ENCODE measurements at places on chromosomes 7 and 10. TPM values are rescaled to one million over a fixed set of nuclear protein-coding genes. Genes with fewer than 3 reads are reported as not detected.

Gene NAMPT
- 717 TPM for total RNA-seq

Gene RSPH10B
- total RNA-seq: not detected

DNA sequence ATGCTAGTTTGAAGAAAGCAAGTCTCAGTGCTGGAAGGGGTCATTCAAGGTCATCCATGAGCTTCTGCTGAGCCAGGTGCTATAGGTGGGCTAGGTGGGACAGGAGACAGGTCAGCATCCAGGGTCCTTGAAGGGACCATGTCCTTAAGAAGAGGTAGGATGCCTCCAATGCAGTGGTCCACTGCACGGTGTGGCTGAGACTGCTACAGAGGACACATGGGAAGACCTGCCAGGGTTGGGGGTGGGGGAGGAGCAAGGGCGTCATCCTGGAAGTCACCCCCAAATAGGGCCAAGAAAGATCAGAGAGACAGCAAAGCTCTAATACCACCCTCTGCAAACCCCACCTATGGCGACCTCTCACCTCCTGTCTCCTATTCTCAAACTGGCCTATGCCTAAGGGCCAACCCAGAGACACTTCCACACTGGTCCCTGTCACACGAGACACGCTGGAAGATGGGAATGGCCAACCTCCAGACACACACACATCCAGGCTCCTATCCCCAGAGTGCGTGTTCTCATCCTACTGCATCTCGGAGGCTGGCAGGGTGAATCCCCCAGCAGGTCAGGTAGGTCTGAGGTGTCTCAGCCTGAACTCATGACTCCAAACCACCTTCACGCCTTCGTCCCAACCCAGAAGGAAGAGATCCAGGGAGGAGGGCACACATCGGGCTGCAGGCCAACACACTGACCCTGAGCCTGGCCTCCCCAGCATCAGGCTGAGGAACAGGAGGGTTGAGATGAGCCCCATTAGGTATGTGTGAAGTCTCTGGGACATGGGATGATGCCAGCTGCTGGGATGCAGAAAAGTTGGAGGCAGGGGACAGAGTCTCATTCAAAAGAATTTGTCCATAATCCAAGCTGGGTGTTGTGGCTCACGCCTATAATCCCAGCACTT is 5.6 kb upstream of the PPP1R35 start:
- peak; percentile 62 for DNase-seq
- no peaks in the 10 kb centered on the region for H3K36me3 ChIP-seq
- no peak overlapping the region for H3K27ac ChIP-seq
- H3K4me3 ChIP-seq: no peak overlapping the region

DNA sequence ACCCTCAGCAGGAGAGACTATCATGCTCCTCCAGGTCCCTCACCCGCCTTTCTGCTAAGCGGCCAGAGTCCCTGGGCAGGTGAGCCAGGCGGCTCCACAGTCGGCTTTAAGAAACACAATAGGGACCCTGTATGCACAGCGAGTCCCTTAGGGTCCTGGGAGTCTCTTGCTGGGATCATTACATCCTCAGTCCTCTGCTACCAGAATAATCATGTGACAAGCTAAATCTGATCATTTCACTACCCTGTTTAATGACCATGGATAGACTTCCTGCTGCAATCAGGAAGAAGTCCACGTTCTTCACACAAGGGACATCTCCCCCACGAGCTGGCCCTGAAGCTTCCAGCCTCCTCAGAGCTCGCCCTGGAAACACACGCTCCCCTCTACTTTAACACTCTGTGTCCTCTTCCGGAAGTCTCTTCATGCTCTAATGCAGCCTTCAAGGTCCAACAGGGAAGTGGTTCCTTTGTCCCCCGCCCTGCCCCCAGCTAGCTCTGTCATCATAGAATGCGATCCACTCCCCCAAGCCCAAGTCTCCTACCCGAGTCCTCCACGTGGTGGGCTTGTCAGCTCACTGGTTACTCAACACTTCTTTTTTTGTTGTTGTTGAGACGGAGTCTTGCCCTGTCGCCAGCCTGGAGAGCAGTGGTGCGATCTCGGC is 101.5 kb downstream of the RNF216 start:
- no peak overlapping the region for H3K4me3 ChIP-seq
- H3K4me1 ChIP-seq: no peaks in the 10 kb centered on the region
- no peaks in the 10 kb centered on the region for H3K36me3 ChIP-seq
- no peaks in the 10 kb centered on the region for H3K27me3 ChIP-seq
- peak; percentile 83 for DNase-seq
- H3K27ac ChIP-seq: peak overlapping the region; percentile 77

- DNase-seq: no peak
- H3K27ac ChIP-seq: no peak overlapping the region
- H3K4me1 ChIP-seq: no peaks in the 10 kb centered on the region
- H3K36me3 ChIP-seq: no peaks in the 10 kb centered on the region
- H3K4me3 ChIP-seq: no peak overlapping the region
- H3K27me3 ChIP-seq: no peaks in the 10 kb centered on the region
Measured at GRCh38 chr10:81068460-81068859, 530.8 kb downstream of the SH2D4B start.

- H3K27ac ChIP-seq: peak overlapping the region; percentile 98
- H3K36me3 ChIP-seq: peaks cover 100% of the 10 kb centered on the region
- no peak overlapping the region for H3K4me3 ChIP-seq
- no peaks in the 10 kb centered on the region for H3K27me3 ChIP-seq
Measured at GRCh38 chr7:128842674-128843641, 12.8 kb downstream of the FLNC start.

- no peaks in the 10 kb centered on the region for H3K4me1 ChIP-seq
- H3K27me3 ChIP-seq: no peaks in the 10 kb centered on the region
- no peak overlapping the region for H3K4me3 ChIP-seq
- no peak for DNase-seq
Measured at GRCh38 chr7:151822541-151823181, 54.3 kb downstream of the PRKAG2 start.

DNA sequence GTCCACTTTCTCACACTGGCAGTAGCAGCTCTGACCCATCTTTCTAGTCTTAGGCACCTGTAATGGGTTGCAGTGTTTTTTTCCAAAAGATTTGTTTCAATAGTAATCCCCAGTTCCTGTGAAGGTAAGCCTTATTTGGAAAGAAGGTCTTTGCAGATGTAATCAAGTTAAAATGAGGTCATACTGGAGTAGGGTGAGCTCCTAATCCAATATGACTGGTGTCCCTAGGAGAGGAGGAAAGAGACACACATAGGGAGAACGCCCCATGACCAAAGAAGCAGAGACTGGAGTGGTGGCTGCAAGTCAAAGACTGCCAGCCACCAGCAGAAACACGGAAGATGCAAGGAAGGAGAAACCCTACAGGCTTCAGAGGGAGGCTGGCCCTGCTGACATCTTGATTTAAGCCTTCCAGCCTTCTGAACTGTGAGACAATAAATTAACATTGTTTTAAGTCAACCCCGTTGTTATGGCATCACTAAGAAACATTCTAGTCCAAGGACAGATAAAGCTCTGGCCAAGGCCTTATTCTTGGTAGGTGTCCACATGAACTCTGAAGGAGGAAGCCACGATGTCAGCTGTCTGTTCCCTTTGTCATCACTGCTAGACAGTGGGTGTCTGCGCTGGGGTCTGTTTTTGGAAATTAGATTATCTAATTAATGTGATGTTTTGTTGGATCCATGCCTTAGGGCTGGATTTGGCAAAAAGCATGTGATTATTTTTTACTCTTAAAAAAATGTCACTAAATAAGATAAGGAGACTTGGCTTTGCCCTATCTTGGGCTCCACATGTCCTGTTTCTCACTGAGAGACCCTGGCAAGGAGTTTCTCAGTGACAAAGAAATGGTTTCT is 214.9 kb downstream of the KCNMA1 start:
- H3K36me3 ChIP-seq: no peaks in the 10 kb centered on the region
- no peaks in the 10 kb centered on the region for H3K27me3 ChIP-seq
- H3K4me3 ChIP-seq: no peak overlapping the region
- H3K4me1 ChIP-seq: peaks cover 98% of the 10 kb centered on the region

DNA sequence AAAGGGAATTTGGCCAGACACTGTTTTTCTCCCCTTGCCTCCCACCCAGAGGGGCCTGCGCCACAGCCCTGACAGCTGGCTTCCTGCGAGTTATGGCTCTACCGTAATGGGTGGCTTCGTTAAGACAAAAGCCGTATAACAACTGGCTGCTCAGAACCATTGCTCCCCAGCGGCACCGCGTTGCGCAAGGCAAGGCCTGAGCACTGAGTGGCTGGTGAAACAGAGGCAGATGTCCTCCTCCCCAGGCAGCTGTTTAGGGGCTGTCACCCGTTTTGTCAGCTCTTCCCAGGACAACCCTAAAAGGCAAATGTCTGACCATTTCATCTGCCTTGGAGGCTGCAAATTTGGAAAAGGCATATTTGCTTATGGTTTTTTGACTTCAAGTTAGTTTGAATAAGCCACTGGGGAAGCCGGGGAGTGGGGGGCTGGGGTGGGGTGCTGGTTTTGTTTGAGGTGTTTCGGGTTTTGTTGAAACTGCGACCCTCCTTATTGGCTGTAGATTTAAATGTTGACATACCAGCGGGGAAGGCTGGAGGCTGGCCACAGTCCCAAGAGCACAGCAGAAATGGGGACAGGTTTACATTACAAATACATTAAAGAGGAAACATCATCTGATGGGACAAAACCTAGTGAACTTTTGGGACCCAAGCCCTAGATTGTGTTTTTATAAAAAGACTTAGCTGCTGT is 681 bp upstream of the SPOCK2 start:
- H3K27me3 ChIP-seq: peaks cover 29% of the 10 kb centered on the region
- peaks cover 21% of the 10 kb centered on the region for H3K4me1 ChIP-seq
- no peak overlapping the region for H3K4me3 ChIP-seq
- no peak for DNase-seq
- no peak overlapping the region for H3K27ac ChIP-seq

Data from sigmoid colon (tissue), 7 donors.